ENCODE measurements at places on chromosomes 2 and 18.

- no peak for DNase-seq
These were observed 103.8 kb downstream of the ASAP2 start for GRCh38 chr2:9310377-9310776.

DNA sequence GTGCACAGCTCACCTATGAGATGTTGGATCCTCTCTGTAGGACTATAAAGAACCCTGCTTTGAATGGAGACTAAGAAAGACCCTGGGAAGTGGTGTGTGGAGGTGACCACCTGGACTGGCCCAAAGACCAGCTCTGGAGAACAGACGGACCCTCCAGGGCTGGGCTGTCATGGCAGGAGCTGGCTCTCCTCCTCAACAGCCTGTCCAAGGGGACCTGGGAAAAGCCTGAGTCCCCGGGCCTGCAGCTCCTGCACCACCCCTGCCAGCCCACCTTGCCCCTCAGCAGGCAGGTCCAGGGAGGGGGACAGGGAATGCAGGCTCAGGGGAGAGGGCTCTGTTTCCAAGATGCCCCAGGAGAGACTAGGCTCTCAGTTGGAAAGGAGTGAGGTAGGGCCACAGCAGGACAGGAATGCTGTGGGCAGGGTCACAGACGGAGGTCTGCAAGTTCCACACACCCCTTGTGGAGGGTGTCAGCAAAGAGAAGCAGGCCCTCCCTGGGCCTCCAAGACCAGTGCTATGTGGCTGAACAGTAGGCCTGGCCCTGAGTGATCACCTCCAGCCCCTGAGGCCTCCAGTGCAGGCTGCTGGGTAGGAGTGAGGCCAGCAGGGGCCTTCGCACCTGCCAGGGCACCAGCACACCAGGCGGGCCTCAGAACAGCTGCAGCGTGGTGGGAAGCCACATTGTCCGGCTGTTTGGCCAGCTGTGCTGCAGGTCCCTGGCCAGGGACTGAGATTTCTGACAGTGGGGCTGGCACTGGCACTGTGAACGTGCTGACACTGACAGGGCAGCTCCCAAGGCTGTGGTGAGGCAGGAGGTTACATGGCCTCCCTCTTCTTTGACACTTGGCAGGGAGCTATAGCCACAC, 86.4 kb upstream of the OTOS start:
- no peak for DNase-seq

DNA sequence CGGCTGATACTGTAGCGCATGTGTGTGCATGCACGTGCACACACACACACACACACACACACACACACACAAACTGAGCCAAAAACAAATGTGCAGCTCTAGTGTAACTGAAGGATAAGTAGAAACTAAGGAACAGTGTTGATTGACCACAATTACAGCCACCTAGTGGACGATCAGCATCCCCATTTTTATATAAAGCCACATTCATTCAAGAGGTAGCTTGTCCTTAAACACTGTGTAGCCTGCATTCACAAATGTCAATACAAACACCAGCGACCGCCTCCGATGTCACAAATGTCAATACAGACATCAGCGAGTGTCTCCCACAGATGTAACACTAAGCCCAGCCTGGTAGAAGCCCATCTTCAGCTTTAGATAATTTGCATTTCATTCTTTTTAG, 167.4 kb downstream of the PTGR3 start:
- DNase-seq = no peak

DNA sequence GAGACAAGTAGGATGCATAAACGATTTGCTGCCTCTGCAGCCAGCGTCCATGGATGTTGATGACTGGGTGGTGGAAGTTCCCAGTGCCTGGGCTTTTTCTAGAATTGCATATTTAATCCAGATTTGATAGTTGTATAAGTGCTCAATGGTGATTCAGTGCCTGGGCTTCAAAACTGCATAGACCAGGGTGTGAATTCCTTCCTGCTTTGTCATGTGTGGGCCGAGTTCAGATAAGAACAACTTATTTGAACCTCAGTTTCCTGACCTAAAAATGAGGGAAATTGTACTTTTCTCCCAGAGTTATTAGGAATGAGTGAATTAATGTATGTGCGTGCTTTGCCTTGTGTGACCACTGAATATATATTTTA, 154.6 kb downstream of the WDSUB1 start:
- no peak for DNase-seq

- no peak for DNase-seq
These were observed 52.2 kb downstream of the TMX3 start for GRCh38 chr18:68662754-68663153.
